ENCODE measurements at places on chromosomes 11 and 22.

DNA sequence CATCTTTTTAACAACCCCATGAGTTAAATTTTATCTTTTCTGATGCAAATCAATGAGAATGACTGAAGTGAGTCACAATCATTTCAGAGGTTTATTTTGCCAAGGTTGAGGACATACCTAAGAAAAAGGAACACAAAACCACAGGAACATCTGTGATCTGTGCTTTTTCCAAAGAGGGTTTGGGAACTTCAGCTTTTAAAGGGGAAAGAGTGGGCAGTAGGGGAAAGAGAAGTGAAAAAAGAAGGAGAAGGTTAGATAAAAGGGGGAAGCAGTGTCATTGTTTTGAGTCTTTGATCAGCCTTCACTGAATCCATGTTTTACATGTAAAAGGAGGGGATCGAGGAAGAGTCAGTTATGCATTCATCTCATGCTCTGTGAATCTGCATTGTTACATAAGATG is 45.3 kb upstream of the SPON1 start:
- no peak for DNase-seq

- DNase-seq = no peak
Observed at GRCh38 chr22:30569674-30570202, 4.7 kb downstream of the GAL3ST1 start.

GRCh38 chr22:30923168-30923900 is 45.2 kb downstream of the MORC2 start:
- DNase-seq = no peak

DNA sequence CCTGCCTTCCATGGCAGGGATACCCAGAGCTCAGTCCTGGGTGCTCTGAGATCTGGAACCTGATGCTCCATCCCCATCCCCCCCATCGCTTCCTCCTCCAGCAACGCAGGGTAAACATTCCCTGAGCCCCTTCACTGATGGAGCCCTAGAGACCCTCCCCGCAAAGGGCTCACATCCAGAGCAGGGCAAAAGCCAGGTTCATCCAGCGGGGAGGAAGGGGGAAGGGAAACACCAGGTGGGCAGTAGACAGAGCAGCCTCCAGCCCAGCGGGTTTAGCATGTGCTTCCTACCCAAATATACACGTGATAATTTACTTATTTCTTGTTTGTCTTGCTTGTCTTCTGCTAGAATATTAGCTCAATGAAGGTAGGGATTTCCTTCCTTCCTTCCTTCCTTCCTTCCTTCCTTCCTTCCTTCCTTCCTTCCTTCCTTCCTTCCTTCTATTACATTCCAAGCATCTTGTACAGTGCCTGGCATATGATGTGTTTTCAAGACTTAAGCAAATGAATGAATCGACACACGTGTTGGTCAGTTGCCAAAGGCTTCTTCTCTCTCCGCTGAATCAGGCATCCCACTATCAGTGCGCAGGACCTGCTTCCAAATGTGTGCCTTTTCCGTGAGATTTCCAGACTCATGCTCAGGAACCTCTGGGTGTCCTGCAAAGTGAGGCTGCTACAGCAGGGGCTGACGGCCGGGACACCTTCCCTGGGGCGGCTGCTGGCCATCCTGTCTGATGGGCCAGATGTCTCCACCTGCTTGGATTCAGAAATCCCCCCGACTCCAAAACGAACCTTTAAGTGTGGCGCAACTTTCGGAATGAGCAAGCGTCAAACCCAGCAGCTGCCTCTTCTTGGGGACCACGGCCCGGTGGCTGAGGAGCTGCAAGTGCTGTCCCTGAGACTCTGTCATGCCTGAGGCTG is 955.1 kb downstream of the BRD1 start:
- no peak for DNase-seq

DNA sequence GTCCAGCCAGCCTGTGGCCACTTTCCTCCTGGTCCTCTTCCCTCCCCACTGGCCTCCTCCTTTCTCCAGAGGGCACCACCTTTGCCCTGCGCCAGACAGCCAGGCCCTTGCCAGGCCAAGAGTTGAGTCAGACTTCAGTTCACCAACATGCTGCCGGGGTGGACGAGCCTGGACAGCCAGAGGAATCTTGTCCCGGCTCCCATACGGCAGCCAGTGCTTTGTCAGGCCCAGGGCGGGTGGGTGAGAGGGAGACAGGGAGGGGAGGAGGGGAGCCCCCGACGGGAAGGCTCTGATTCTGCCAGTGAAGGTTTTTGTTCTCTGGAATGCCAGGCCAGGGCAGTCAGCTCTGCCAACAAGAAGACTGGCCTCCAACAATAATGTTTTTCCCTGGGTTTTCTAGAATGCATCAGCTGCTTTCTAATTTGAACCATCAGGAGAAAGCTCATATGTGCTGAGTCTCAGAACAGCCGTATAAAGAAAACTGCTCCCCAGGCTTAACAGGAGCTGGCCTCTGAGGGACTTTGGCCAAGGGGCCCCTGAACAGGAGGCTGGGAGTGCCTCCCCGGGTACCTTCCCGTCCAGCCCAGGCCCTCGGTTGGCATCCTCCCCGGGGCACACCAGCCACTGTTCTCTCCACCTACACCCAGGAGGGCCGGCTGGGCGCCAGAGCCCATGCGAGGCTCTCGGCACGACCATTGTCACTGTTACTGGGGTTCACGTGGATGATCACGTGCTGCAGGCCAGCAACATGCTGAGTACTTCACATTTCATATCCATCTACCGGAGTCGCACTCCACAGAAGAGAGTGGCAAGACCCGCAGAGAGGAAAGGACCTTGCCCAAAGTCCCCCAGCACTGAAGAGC is 28.6 kb downstream of the LIF start:
- no peak for DNase-seq

DNA sequence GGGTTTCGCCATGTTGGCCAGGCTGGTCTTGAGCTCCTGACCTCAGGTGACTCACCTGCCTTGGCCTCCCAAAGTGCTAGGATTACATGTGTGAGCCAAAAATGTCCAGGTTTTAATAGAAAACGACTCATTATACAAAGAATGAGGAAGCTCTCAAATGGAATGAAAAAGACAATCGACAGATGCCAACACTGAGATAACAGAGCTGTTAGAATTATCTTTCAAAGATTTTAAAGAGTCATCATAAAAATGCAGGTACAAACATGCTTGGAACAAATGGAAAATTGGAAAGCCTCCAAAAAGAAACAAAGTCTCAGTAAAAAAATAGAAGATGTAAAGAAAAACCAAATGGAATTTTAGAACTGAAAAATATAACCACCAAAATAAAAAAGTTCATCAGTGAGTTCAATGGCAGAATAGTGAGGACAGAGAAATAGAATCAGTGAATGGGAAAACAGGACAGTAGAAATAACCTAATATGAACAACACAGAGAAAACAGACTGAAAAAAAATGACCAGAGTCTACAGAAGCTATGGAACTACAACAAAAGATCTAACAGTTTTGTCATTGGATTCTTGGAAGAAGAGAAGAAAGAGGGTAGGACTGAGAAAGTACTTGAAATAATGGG is 10.9 kb downstream of the GAB2 start:
- no peak for DNase-seq

DNA sequence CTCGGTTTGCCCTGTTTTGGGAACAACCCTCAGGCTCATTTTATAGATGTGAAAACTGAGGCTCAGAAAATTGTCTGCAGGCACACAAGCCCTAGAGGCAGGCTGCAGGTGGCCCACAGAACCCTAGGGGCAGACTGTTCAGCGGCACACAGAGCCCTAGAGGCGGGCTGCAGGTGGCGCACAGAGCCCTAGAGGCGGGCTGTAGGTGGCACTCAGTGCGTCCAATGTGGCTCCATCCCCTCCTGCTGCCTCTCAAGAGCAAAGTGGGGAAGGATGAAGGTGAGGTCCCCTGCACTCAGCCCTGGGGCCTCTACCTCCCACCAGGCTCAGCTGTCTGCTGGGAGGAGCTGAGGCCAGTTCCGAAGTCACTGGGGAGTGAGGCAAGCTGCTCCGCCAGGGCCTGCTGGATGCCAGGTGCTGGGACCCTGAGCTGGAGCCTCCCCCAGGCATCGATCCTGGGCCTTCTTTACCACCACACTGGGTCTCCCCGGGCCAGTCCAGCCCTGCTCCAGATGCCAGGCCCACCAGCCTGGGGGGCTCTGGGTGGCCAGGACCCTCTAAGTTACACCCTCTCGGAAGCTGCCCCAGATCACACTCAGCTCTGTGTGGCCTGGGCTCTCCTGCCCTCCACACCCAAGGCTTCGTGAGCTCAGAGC is 2.3 kb downstream of the ACY3 start:
- DNase-seq = no peak

- DNase-seq = peak; percentile 82
Observed at GRCh38 chr11:9263840-9264315, 1.3 kb downstream of the DENND5A start.

DNA sequence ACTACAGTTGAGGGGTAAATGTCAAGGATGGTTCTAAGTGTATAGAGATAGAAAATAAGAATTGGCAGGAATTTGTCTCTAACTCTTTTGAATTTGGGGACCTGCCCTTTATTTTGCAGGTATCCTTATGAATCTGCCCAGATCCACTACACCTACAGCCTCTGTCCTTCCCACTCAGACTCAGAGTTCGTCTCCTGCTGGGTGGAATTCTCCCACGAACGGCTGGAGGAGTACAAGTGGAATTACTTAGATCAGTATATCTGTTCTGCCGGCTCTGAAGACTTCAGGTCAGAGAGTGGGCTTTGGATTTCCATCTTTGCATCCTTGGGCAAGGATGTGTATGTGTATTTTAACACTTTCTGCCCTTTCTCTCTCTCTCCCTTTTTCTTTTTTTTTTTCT is 89.7 kb downstream of the DEPDC5 start:
- DNase-seq = no peak

GRCh38 chr11:11458485-11458884 is 105.4 kb upstream of the CSNK2A3 start:
- DNase-seq = no peak

DNA sequence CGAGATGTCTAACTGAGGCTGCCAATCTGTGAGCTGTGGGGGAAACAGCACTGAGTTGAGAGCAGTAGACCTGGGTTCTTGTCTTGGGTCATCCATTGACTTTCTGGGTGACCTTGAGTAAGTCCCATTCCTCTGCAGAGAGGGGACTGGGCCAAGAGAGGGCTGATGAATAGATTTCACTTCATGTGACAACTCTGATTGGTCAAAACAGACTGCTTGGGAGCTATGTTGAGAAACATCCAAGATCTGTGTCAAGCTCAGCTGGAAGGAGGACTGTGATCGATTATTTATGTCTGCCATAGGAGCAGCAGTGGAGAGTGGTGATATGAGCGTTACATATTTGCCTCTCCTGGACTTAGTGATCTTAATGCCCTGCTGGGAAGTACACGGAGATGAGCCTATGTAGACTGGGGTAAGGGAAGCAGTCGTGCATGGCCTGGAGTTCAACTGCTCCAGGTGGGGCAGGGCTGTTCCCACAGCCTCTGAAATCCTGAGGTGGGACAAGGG is 47.7 kb downstream of the OTOG start:
- DNase-seq = no peak

DNA sequence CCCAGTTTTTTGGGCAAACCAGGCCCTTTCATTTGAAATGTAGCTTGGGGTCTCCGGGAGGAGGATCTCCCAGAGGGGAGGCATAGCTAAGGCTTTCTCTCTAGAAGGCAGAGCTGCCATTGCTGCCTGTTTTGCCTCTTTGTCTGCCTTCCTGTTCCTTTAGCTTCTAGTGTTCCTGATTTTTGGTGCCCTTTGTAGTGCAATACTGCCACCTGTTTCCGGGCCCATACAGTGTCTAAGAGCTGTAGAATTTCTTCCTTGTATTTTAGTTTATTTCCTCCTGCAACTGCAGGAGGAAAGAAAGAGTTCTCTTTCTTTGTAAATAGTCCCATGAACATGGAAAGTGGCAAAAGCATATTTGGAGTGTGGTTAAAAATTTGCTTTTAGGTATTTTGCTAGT is 19.3 kb upstream of the GLYATL1 start:
- DNase-seq = peak; percentile 26

GRCh38 chr11:125890447-125891100 is 3.1 kb downstream of the HYLS1 start:
- no peak for DNase-seq

DNA sequence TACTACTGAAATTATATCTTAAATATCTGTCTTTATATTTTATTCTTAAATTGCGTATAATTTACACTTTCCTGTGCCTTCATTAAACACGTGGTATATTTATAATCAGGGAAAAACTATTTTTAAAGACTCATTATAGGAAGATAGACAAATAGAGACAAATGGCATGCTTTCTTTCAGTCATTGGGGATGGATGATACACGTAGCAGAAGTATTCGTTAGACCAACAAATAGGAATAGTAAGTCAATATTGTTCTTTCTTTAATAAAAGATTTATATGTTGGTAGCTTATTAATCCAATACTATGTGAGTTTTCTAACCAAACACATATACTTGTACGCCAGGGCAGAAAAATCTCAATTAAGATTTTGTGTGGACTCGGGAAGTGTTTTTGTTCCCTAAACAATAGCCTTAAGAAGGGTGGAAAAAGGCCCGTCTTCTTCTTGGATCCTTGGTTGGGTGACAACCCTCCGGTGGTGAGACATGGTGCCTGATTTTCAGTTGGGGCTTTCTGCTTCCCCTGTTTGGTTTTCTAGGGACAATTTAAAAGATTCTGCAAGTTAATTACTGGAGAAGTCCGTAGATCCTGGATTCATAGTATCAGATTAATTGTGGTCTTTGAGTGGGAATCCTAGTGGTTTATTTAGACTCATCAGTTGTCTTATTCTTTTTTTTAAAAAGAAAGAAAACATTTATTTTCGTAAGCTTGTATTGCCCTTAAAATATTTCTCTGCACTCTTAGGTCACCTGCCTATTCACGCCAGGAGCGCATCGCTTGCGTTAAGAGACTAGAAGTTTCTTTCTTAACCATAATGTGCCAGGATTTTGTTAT is 83.5 kb upstream of the WNT7B start:
- DNase-seq = no peak

- no peak for DNase-seq
Observed at GRCh38 chr22:31106001-31106571, 1.3 kb downstream of the SELENOM start.

Data from AML-193 (cell line).